ENCODE measurements at places on chromosomes 4 and X.

GRCh38 chr4:113639326-113639725, 122.2 kb downstream of the CAMK2D start:
- DNase-seq: no peak

- DNase-seq: no peak
Observed at GRCh38 chrX:20309806-20310205, 43.1 kb upstream of the RPS6KA3 start.

DNA sequence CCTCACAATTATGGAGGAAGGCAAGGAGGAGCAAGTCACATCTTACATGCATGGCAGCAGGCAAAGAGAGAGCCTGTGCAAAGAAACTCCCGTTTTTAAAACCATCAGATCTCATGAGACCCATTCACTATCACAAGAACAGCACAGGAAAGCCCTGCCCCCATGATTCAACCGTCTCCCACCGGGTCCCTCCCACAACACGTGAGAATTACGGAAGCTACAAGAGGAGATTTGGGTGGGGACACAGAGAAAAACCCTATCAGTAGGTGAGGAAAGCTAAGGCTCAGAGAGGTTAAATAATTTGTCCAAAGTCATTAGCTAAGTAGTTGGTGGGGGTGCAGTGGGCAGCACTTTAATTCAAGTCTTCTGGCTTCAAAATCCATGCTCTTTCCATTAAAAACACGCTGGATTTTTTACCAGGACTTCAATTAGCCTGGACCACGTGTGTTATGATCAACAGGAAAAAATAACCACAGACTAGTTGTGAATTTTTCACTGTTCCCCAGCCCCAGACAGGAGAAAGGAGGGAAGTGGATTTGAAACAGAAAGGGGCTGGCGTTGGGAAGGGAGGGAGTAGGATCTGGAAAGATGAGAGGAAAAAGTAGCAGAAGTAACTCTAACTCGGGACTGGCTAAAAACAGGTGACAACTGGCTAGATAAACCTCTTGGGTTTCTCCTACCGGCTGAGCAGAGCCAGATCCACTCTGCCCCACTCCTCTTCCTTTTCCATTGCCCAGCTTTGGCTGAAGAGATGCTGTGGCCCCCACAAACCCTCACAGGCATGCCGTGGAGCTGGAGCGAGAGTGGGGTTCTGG, 986 bp downstream of the MTMR8 start:
- DNase-seq: no peak

GRCh38 chr4:5918331-5918985, 25.6 kb upstream of the CRMP1 start:
- no peak for DNase-seq

DNA sequence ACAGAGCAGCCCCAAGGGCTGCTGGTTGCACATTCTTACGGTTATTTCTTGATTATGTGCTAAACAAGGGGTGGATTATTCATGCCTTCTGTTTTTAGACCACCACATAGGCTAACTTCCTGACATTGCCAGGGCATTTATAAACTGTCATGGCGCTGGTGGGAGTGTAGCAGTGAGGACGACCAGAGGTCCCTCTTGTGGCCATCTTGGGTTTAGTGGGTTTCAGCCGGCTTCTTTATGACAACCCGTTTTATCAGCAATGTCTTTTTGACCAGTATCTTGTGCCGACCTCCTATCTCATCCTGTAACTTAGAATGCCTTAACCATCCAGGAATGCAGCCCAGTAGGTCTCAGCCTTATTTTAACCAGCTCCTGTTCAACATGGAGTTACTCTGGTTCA, 212.4 kb upstream of the GRID2 start:
- no peak for DNase-seq

DNA sequence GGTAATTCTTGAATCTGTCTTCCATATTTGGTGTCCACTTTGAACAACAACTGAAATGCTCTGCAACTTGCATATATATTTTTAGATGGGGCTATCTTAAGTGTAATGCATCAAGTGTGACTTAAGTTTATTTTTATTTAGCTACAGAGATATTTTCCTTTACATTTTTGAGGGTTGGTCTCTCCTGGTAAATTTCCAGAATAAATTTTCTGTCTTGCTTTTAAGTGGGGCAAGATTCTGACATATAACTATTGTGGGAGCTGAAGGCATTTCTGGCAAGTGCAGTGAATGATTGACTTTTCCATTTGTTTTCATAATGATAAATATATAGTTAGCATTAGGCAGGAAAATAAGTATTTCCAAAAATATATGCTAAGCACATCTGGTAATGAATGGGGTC, 18.8 kb downstream of the UNC5C start:
- DNase-seq: no peak

GRCh38 chr4:108834835-108835384, 72.1 kb upstream of the ETNPPL start:
- DNase-seq: no peak

GRCh38 chr4:68748181-68748991, 67.4 kb upstream of the UGT2B10 start:
- DNase-seq: no peak

- no peak for DNase-seq
Observed at GRCh38 chrX:118250445-118250844, 95.5 kb upstream of the WDR44 start.

DNA sequence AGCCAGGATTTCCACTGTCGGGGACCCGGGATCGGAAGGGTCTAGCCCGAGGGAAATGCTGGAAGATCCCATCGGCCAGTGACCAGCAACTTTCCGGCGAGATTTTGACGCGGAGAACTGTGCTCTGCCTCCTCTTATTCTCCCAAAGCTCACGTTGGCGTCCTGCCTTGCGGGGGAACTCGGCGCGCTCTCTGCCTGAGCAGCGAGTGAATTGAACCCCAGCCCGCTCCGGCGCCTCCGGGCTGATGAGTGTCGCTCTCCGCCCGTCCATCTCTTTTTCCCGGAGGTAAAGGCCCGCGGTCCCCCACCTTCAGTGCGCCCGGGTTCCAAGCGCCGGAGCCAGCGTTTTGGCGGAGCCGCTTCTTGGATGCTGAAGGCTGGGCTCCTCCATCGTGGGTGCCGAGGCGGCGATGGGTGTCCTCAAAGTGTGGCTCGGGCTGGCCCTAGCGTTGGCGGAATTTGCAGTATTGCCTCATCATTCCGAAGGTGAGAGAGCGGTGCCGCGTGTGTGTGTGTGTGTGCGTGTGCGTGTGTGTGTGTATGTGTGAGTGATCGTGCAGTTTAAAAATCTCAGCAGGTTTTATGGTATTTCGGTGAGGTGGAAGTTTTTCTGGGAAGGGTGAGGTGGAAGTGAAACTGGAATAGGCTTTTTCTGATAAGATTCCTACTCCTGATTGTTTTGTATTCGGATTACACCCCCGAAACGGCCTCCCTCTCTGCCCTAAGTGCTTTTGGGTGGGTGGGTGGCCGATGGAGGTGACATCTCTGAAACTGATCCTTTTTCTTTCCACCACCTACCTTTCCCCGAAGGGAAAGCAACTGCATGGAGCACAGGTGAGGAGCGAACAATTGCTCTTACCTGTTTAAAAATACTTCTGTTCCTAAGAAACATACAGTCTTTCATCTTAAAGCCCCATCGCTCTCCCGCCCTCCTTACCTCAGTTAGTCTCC, 752 bp downstream of the FRAS1 start:
- DNase-seq: no peak

GRCh38 chrX:131219271-131219670, 69.8 kb downstream of the IGSF1 start:
- DNase-seq: no peak

GRCh38 chr4:114684462-114684861, 85.9 kb downstream of the UGT8 start:
- DNase-seq: no peak

DNA sequence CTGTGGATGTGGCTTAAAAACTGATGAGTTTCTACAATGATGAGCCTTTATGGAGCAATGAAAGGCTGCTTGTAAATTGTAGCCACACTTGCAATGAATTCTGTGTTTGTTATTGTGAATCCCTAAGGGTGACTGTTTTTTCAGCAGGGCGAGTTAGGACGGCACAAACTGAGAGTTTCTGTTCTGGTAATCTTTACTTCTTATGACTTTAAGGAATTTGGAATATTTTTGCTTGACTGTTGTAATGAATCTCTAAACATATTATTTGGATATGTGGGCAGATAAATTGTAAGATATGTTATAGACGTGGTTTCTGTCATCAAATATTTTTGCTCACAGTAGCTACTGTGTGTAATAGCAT, 22.2 kb downstream of the RBPJ start:
- DNase-seq: no peak

DNA sequence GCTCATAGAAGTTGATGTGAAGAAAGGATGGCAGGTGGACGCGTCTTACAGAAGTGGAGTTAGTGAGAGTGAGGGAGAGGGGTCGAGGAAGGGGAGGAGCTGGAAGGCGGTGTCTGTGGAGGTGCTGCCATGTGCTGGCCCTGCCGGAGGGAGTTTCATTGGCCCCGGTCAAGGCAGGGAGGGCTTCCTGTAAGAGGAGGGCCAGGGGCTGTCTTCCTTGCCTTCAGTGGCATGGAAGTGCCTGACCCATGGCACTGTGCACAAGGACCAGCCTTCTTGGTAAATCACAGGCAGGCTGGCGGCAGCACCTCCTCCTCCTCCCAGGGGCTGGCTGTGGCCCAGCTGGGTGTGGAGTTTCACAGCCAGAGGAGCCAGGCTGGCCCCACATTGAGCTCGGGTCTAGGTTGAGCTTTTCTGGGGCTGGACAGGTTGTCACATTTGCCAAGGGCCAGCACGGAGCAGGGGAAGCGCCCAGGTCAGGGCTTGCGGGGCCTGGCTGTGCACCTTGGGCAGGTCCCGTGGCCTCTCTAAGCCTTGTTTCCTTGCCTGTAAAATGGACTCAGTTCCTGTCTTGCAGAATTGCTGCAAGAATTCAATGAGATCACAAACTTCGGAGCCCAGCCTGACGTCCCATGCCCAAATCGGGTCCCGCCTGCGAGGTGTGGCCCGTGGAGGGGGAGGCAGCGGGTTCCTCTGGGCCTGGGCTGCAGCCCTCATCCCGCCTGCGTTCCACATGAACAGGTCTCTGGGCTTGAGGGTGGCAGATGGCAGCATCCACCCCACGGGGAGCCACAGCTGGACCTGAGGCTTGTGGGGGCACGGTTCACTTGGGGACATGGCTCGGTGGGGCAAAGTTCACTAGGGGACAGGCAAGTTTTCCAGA, 7.0 kb downstream of the HTRA3 start:
- no peak for DNase-seq

GRCh38 chrX:46587753-46588171, 14.2 kb downstream of the CHST7 start:
- no peak for DNase-seq

DNA sequence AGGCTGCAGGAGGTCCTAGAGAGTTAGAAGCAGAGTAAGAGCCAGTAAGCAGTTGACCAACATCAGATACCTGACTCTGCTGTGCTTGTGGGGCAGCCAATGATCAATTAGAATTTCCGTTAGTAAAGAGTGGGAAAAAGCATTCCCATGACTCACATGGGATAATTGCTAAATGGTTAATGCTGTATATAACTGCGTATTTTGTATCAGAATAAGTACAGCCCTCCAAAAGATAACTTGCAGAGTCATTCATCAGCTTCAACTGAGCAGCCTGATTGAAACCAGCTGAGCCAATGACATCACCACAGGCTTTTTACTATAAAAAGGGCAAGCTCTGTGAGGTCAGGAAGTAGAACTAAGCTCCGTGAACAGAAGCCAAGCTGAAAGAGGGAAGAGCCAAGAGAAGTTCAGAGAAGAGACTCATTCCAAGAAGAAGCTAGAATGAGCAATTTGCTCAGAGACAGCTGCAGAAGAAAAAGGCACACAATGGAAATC, 67.9 kb downstream of the PPP3CA start:
- no peak for DNase-seq

DNA sequence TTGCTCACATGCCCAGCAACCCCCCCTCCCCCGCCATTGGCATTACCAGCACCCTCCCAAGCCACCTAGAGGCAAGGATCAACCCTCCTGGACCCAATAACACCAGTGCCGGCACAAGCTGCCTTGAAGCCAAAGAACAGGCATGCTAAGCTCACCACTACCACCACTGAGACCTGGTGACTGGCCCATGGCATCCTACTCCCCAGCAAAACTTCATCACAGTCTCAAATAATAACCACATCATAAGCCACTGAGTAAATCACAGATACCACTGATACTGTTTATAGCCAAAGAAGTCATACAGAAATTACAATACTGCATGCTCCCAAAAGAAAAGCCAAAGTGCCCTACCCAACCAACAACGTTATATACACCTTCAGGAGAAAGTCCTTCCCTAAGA, 73.6 kb upstream of the RPL34 start:
- no peak for DNase-seq

DNA sequence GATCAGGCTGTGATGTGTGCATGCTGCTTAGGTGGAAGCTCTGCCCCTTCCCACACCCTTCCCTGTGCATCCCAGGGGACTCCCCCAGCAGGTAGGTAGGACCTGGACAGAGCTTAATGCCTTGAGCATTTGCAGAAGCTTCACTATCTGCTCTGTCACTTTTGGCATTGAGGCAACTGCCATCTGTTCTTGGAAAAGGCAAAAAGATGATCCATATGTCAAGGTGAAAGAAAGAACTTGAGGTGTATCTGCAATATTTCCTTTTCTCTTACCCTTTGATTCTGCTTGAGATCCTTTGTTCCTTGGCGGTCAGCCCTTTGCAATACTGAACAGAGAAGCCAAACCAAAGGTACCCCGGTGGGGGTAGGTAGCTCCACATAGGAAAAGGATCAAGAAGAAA, 37.1 kb upstream of the TBC1D9 start:
- no peak for DNase-seq

DNA sequence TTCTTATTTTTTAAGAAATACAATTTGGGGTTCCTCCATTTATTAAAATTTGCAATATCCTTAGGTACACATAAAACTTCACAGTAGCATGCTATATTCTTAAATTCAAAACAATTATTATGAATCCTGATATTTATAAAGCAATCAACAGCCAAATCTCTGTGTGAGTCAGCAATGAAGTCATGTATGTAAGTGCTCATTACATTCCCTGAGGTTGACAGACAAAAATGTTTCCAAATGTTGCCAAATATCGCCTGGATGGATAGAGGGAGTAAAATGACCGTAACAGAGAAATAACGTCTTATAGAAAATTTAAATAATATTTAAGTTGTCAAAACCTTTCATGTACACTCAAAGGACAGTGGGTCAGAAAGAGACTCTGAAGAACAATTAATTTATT, 220.0 kb downstream of the PCDH18 start:
- no peak for DNase-seq

DNA sequence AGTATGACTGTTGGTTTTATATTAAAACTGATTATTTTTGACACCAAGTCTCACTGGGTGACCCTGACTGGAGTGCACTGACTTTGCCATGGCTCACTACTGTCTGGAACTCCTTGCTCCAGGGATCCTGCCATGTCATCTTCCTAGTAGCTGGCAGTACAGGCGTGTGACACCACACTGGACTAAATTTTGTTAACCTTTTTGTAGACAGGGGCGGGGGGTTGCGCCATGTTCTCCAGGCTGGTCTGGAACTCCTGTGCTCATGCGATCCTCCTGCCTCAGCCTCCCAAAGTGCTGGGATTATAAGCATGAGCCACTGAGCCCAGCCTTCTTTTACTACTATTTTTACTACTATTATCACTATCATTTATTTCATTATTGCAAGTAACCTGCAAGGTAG, 8.9 kb downstream of the XAGE1A start:
- no peak for DNase-seq

GRCh38 chrX:68196939-68197791, 236.1 kb downstream of the OPHN1 start:
- peak; percentile 4 for DNase-seq
